ENCODE measurements at places on chromosomes 13 and 19. TPM values are rescaled to one million over a fixed set of nuclear protein-coding genes. Genes with fewer than 3 reads are reported as not detected.

ZNF345 gene
- not detected for total RNA-seq

WTIP gene
- total RNA-seq = 38.6 TPM

ZNF544 gene
- 24.6 TPM for total RNA-seq

PSG4 gene
- 0.64 TPM for total RNA-seq

LGI4 gene
- 0.30 TPM for total RNA-seq
